AG04449 (cell line): ENCODE measurements at places on chromosomes 4 and X.

DNA sequence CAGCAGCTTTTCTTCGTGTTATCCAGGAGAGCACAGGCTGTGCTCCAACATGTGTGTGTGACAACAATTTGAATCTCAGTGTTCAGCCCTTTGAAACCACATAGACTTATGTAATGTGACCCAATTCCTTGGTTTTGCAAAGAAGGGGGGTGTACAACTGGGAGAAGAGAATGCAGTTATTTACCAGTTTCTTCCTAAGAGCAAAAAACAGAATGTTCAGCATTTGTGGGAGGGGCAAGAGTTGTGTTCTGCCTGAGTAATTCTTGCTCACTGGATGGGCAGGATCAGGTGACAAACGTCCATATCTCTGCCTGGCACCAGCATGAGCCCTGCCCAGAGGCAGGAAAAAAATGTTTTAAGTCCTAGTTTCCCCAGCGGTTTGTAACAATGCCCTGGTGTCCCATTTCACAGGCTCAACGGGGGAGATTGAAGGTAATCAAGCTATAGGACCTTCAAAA is 72.0 kb downstream of the PRPS1 start:
- DNase-seq, result no peak

GRCh38 chrX:17377795-17378194 is 2.8 kb downstream of the NHS start:
- DNase-seq, result no peak

- DNase-seq, result no peak
Observed at GRCh38 chr4:114012749-114013148, 33.3 kb upstream of the ARSJ start.

DNA sequence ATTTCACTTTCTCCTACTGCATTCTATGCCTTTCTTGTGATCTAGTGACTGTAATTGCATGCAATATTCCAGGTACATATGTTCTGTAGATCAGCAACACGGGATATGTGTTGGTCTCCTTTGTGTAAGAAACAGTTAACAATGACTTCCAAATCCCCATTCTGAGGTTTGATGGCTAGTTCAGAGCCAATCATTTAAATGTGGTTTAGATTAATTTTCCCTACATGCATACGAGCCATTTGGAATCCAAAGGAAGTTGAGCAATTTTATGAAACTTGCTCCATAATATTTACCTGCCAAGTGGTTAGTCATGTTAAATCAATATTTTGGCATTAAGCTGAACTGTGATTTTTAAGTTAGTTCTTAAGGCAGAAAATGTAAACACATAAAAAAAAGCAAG is 172.8 kb upstream of the DCAF12L2 start:
- DNase-seq, result no peak

GRCh38 chrX:39581411-39581810 is 516.3 kb downstream of the BCOR start:
- DNase-seq, result no peak

- no peak for DNase-seq
Observed at GRCh38 chrX:104112326-104112951, at the start of gene ZCCHC18. TSS of gene ZCCHC18 (plus strand) at chrX:104112523. CDS start at chrX:104114112, 1,589 bp downstream.

DNA sequence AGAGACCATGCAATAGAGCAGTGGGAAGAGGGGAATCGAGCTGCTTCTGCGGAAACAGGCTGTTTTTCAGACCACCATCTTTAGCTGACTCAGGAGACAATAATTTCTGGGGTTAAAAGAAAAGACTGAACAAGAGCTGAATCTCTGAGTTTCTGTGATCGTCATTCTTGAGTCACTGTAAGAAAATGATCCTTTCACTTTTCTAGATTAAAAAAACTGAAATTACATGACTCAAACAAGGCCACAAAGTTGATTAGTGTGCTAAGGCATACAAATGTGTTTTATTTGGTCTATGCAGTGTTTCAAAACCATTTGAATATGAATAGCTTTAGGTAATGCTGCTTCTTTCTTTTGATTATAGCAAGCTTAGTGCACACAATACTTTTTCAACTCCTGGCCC is 194.4 kb upstream of the RPL34 start:
- DNase-seq, result peak; percentile 49

DNA sequence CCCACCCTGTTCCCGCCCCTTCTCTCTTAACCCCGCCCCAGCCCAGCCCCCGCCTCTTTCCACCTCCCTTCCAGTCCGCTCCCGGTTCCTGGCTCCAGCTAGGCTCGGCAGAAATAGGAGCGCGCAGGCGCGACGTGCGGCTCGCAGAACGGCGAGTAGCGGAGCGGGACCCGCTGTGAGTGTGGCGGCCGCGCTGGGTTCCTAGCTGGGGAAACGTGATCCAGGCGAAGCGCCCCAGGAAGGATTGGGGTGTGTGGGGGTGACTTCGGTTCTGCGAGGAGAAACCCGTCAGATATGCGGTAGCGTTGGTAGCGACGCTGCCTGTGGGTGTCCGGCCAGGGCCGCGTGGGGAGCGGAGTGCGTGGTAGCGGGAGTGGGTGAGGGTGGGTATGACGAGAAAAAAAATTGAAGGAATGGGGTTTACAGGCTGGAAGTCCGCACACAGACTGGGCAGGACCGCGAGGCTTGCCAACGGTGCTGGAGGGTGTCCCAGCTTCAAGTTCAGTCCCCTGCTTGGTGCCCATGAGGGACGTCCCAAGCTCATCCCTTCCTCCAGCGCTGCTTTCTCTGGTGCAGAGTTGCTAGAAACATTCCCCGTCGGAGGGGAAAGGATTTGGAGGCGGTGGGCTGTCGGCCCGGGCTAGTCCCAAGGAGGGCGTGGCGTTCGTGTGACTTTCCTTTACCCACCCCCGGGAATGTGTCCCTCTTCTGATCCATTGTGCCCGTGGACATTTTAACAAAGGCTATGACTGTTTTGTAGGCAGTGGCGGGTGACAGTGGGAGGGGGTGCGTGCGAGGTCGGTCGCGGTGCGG is at the start of gene PRRG1:
TSS of gene PRRG1 (plus strand) at position 144 of the 813 bp plus-strand sequence. CDS start 56,886 bp downstream, outside the sequence.
- DNase-seq, result no peak

- no peak for DNase-seq
Observed at GRCh38 chr4:10173754-10174749, 57.5 kb upstream of the WDR1 start.

DNA sequence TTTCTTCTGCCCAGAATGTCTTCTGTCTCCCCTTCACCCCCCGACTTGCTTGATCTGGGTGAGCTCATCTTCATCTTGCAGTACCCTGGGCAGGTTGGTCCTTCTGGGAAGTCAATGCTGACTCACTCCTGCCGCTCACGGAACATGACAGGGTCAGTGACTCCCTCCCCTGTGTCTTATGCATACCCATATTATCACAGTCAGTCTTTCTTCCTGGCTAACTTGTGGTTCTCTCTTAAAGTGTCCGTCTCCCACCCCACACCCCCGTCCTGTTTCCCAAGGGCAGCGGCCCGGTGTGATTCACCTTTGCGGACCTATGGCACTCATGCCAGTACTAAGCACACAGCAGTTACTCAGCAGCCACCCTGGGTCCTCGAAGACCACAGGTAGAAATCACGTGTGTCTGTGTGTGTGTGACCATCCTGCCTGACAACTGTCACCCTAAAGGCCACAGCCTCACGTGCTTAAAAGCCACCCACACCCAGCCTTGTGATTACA is 17.7 kb downstream of the IQSEC2 start:
- no peak for DNase-seq

- DNase-seq, result no peak
Observed at GRCh38 chr4:110808351-110808878, 185.5 kb upstream of the PITX2 start.

GRCh38 chrX:21658152-21658737 is at the start of gene KLHL34:
TSS of gene KLHL34 (minus strand) at chrX:21658330. CDS start at chrX:21657788, 542 bp downstream.
- no peak for DNase-seq

DNA sequence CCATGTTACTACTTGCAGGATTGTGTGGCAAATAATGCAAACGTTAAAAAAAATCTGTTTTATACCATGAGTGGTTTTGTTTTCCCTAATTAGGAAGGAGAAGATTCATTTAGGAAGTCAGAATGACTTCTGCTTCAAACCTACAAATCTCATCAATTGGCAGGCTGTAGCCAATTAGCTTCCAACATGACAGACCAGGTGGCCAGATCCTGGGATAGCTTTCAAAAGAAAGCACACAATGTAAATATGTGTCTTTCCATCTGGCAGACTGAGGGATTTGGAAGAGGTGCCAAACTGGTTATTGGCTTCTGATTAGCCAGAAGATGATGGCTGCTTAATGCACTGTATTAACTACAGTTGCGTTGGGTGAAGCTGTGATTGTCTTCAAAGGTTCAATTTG is 432.8 kb downstream of the ANKRD50 start:
- DNase-seq, result no peak

- no peak for DNase-seq
Observed at GRCh38 chrX:142238536-142238935, 33.4 kb upstream of the MAGEC2 start.

DNA sequence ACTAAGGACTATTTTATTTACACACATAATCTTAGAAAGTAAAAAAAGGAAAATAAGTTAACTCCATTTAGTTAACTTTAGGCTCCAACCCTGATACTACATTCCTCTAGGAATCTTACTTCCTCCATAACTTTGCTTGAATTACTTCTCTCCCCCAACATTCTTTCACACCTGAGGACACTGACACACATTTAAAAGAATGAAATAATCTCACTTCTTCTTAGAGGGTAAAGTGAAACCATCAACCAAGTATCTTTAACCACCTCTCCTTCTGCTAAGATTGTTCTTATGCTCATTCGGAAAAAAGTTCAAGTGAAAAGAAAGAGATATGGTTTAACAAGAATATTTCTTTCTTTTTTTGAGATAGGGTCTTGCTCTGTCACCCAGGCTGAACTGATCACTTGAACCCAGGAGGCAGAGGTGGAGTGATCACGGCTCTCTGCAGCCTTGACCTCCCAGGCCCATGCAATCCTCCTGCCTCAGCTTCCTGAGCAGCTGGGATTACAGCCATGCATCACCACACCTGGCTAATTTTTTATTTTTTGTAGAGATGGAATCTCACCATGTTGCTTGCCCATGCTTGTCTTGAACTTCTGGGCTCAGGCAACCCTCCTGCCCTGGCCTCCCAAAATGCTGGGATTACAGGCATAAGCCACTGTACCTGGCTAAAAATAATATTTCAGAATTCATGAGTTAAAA is 28.5 kb downstream of the SLC25A4 start:
- no peak for DNase-seq

GRCh38 chrX:110563282-110563681 is 204.6 kb downstream of the RTL9 start:
- DNase-seq, result no peak

DNA sequence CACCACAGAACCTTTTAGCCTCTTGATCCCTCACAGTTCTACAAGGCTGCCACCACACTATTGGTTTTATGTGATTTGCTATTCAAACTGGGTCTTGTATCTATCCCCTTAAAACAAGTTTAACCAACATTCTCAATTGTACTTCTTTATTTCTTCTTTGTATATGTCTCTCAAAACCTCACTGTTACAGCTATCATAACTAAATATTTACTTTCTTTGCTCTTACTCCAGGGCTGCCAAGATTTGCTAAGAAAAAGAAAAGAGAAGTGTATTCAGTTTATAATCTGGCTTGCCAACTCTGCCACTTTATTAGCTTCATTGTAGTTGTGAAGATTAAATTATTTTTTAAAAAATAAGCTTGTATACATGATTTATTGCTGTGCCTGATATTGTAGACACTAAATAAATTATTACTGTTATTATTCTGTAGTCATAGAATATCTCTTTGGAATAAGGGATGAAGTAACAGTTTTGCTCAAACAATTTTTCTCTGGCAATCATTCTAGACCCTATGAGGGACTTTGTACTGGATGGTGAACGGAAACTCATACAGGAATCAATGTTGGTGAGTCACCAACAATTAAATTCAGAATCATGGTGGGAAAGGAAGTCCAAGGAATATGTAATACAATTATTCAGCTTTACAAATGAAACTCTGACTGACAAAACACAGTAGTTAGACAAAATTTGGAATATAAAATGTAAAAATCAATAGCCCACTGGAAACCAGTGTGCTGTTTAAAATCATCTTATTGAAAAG is 127.1 kb upstream of the DCAF8L1 start:
- no peak for DNase-seq

DNA sequence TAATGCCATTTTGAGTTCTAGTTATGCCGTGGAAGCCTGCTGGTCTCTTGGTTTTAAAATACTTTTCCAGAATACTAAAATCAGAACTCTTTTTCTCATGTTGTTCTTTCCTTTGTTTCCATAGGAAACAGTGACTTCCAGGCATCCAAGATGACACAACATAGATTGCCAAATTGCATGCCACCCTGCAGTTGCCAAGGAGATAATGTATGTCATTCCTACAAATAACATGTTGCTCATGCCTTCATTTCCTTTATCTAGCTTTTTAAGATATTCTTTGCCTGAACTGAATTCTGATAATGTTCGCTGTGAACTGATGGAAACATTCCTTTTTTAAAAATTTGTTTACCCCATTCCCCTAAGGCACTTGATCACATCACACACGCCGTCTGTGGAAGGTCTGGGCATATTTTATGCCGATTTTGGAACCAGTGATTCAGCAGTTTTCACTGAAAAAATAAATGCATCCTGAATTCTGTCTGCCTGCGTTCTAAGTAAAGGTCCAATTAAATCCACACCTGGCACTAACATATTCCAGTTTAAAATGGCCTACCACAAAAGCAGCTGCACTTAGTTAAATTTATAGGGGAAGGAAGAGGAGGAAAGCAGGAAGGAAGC is 38.0 kb upstream of the COX7B2 start:
- no peak for DNase-seq

GRCh38 chr4:97670703-97671269 is 472.5 kb downstream of the STPG2 start:
- DNase-seq, result no peak

GRCh38 chr4:56757821-56758411 is 63.6 kb downstream of the SPINK2 start:
- DNase-seq, result peak; percentile 53

DNA sequence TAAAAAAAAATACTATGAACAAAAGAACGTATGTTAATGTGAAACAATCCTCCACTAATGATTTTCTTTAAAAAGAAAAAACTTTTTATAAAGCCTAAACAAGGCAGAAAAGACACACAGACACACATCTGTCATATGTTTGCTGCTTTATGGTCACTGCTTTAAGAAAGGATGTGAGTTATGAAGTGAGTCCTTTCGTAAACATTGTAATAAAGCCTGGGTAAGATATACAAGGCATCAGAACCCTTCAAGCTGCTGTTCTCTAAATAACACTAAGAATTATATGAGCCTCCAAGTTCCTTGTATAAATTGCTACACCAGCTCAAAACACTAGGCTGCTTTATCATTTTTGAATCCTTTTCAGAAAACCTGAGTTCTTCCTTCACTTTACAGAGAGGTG is 81.6 kb downstream of the FBXO8 start:
- DNase-seq, result no peak

DNA sequence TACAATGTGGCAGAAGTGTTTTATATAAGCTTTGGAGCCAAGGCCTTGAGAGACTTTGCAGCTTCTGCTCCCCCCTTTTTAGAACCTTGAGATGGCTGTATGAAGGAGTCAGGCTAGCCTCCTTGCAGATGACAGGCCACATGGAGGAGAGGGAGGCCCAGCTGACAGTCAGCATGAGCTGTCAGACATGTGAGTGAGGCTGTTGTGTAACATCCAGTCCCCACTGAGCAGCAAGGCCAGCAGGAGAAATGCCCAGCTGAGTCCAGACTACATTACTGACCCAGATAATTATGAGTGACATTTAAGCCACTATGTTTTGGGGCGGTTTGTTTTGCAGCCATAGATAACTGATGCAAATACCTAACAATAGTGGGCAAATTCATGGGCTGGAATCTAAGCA is 515.3 kb upstream of the ARX start:
- DNase-seq, result no peak

GRCh38 chrX:2412131-2412530 is 88.6 kb downstream of the DHRSX start:
- no peak for DNase-seq
